ENCODE measurements at places on chromosomes 16 and 17. TPM values are rescaled to one million over a fixed set of nuclear protein-coding genes. Genes with fewer than 3 reads are reported as not detected.

GRCh38 chr16:734981-735881, 5.6 kb downstream of the CIAO3 start:
- no peak for DNase-seq

GRCh38 chr17:16044487-16044886, 44.9 kb downstream of the TTC19 start:
- DNase-seq, result no peak

- DNase-seq, result peak; percentile 86
Measured at GRCh38 chr16:75860326-75861053, 134.2 kb upstream of the CPHXL start.

DHRS11 gene
- 20.2 TPM for total RNA-seq

MYH8 gene
- not detected for total RNA-seq

EPX gene
- not detected for total RNA-seq

DNA sequence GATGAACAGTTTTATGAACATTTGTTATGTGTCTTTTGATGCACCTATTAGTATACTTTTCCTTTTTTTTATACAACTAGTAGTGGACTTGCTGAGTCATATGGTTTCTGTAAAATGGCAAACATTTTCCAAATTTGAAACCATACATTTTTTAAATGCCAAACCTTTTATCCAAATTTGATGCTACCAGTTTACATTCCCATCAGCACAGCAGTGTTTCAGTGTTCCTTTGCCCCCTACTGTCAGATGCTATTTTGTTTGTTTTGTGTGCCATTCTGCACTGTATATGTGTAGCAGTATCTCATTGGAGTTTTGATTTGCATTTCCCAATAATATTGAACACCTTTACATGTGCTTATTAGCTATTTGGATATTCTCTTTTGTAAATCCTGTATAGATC, 219.4 kb downstream of the TANC2 start:
- no peak for DNase-seq

- DNase-seq, result no peak
Measured at GRCh38 chr16:79573884-79574283, 26.7 kb downstream of the MAF start.

DNA sequence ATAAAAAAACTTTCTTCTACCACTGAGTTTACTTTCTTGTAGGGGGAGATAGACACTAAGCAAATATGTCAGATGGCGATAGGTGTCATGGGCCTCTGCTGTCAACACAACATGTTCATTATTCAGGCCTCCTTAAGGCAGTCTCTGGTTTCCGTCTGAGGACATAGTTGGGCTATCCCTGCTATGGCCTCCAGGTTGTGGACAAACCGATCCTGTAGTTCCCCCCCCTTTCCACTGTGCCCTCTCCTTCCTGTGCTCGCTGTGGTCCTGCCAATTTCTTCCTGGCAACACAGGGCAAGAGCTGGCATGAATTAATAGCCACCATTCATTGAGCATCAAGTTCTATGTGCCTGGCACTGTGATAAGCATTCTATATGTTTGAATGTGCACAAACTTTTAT, 81.0 kb upstream of the HS3ST2 start:
- no peak for DNase-seq

DNA sequence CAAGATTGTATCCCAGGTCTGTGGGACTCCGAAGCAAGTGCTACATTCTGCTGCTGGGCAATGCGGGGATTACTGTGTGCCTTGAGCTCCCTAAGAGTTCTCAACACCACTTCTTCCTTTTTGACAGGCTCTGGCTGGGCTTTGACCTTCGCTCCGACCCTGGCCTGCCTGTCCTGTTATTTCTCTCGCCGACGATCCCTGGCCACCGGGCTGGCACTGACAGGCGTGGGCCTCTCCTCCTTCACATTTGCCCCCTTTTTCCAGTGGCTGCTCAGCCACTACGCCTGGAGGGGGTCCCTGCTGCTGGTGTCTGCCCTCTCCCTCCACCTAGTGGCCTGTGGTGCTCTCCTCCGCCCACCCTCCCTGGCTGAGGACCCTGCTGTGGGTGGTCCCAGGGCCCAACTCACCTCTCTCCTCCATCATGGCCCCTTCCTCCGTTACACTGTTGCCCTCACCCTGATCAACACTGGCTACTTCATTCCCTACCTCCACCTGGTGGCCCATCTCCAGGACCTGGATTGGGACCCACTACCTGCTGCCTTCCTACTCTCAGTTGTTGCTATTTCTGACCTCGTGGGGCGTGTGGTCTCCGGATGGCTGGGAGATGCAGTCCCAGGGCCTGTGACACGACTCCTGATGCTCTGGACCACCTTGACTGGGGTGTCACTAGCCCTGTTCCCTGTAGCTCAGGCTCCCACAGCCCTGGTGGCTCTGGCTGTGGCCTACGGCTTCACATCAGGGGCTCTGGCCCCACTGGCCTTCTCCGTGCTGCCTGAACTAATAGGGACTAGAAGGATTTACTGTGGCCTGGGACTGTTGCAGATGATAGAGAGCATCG, 2.4 kb downstream of the SLC16A13 start:
- DNase-seq, result no peak

DNA sequence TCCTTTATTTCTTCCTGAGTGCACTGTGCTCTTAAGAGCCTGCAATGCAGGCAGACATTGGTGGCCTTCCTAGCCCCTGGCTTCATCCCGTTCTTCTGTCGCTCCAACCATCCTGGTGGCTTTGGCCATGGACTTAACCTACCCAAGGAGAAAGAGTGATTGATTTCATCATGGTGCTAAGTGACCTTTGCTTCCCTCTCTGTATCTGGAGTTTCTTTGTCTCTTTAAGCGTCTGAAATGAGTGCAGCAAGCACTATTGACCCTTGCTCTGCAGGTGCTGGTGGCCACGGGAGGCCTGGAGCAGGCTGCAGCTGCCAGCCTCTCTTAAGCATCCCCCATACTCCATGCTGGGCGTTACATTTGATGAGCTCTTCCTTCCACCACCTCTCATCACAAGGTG, 60.5 kb downstream of the RAP1GAP2 start:
- DNase-seq, result no peak

DNA sequence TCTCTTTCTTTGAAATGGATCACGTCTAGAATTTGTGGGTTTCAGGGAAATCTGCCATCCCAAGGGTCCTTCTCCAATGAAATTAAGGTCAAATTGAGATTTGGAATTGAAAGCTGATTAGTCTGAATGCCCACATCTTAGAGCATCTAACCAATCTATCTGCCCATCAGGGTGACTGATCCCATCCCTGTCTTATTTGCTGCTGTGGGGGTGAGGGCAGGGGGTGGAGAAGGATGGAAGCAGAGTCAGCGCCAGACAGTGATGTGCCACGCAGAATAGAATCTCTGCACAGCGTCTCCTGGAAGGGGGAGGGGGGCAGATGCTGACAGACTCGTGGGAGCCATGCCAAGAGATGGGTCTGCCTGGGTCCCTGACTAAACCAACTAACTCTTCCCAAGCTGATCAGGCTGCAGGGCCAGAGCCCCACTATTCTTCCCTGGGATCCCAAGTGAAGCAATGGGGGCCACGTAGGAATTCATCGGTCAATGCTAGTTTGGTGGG, 32.1 kb downstream of the CDK5RAP3 start:
- DNase-seq, result peak; percentile 80

- DNase-seq, result no peak
Measured at GRCh38 chr17:77736199-77736585, 222.3 kb upstream of the TNRC6C start.

DYNC1LI2 gene
- total RNA-seq, result 152 TPM

DNA sequence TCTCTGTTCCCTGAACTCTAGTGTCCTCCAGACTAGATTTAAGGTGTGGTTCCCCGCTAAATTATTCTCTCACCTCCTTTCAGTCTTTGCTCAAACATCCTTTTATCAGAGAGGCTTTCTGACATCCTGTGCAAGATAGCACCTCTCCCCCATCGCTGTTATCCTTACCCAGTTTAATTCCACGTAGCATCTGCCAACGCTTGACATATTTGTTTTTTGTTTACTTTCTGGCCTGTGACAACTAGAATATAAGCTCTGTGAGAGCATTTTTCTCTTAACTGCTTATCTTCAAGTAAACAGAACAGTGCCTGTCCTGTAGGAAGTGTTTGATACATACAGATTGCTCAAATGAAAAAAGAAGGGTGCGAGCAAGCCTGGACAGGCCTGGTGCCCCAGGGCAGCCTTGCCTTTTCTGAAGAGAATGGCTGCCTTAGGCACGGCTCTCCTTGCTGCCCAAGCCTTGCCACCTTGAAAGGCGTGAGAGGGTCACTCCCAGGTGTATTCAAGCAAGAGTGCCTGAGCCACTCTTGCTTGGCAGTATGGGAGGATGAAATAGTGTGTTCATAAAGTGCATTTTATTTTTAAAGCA, 9.7 kb downstream of the DYNLL2 start:
- no peak for DNase-seq

CCDC102A gene
- 13.5 TPM for total RNA-seq

OR4D1 gene
- 4.6 TPM for total RNA-seq

- no peak for DNase-seq
Measured at GRCh38 chr16:57741660-57742191, 6.2 kb downstream of the KATNB1 start.

DNA sequence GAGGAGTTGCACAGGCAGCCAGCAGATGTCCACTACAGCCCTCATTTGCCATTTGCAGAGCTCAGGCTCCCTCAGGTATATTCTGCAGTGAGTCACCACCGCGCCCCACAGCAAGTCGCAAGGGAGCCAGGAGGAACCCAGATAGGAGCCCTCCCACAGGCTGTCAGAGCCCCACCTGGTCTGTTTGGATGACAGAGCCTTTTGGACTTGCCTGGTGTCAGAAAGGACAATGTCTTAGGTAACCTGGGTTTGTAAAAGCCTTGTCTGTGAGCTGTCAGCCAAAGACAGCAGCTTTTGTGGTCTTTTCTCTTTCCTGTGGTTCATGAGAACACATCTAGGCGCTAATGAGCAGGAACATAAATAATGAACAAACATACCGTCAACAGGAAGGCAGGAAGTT, 70.9 kb downstream of the GNAO1 start:
- DNase-seq, result no peak

GRCh38 chr17:47663912-47664623, 14.3 kb downstream of the KPNB1 start:
- DNase-seq, result peak; percentile 47

SPHK1 gene
- 2.9 TPM for total RNA-seq

DNA sequence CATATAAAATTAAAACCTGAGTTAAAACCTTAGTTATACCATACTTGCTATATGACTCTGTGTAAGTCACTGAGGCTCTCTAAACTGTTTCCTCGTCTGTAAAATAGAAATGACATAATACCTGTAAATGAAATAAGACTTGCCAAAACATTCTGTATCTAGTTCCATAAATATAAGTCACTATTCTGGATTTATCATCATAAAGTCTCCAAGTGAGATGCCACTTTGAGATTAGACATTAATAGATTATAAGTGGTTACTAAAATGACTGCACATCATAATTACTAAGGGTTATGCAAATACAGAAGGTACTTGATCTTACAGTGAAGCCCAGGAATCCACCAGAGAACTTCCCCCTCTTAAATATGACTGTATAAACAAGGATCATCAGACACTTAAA, 12.0 kb upstream of the BRIP1 start:
- DNase-seq, result no peak

TMEM100 gene
- total RNA-seq, result 1.2 TPM

- DNase-seq, result peak; percentile 10
Measured at GRCh38 chr16:48434653-48435317, 49.6 kb upstream of the SIAH1 start.

TBC1D26 gene
- 12.0 TPM for total RNA-seq

GRCh38 chr16:1265826-1266225, 10.0 kb downstream of the TPSD1 start:
- no peak for DNase-seq

DNA sequence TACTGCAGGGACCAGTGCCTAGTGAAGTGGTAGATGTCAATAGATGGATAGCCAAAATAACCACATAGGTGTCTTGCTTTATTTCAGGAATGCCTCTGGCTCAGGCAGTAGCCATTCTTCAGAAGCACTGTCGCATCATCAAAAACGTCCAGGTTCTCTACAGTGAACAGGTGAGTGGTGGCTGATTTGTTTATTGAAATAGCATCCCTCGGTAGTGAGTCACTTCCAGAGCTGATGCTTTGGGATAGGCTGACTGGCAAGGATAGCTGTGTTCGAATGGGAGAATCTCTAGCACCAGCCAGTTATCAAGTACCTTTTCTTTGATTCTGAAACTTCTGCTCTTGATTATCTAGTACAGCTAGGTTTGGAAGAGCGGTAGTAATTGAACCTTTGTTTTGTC, 10.3 kb downstream of the PHAF1 start:
- DNase-seq, result no peak

DNA sequence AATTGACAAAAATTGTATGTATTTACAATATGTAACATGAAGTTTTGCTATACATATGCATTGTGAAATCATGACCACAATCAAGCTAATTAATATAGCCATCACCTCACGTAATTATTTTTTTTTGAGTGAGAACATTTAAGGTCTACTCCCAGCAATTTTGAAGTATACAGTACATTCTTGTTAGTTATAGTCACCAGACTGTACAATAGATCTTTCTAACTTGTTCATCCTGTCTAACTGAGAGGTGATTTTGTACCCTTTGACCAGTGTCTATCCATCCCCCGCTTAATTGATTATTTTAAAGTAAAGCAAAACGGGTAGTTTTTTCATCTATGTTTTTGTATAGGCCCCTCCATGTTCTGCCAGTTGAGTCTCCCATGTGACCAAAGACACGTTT, 30.3 kb downstream of the NTN1 start:
- no peak for DNase-seq

HSD11B2 gene
- total RNA-seq, result 1.4 TPM

- no peak for DNase-seq
Measured at GRCh38 chr17:79485991-79486390, 124.9 kb downstream of the RBFOX3 start.

OR3A3 gene
- total RNA-seq, result 5.3 TPM

- DNase-seq, result peak; percentile 73
Measured at GRCh38 chr17:76578376-76578775, 7.3 kb downstream of the ST6GALNAC2 start.

- no peak for DNase-seq
Measured at GRCh38 chr17:42571435-42572225, 4.7 kb downstream of the MLX start.

NHERF2 gene
- 30.3 TPM for total RNA-seq

DNA sequence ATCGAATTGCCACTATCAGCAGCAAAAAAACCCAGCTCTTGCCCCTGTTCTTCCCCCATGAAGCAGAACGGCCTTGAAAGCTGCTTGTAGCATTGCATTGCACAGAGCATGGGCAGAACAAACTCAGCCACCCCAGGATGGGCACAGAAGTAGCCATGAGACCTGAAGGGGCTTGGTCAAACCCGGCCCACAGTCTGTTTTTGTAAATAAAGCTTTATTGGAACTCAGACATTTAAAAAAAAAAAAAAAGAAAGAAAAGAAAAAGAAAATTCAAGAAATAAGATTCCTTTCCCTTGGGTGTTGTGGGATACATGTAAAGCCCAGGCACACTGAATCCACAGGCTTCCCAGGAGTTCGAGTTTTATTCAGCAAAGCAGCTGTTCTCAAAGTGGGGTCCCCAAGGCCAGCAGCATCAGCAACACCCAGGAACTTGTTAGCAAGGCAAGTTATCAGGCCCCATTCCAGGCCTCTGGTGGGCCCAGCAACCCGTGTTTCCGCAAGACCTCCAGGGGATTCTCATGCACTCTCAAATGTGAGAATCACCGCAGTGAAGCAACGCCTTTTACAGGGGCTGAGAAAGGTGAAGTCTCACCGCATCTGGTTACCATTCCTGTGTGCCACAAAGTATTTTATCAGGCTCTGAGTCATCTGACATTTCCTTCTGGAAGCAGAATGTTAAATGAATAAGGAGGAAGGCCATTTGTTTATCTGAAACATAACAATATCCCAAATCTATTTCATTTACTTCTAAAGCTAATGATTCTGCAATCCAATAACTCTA, 108.2 kb downstream of the SLC39A11 start:
- no peak for DNase-seq

KRT36 gene
- total RNA-seq, result 1.9 TPM

GRCh38 chr17:52660692-52661091, 502.2 kb upstream of the CA10 start:
- DNase-seq, result no peak

All from umbilical cord (tissue), 2 donors.